ENCODE measurements at places on chromosomes 2 and 18. TPM values are rescaled to one million over a fixed set of nuclear protein-coding genes. Genes with fewer than 3 reads are reported as not detected.

- DNase-seq: no peak
Observed at GRCh38 chr2:41907771-41908207, 140.0 kb upstream of the PKDCC start.

- no peak for DNase-seq
Observed at GRCh38 chr2:163319006-163319405, 416.8 kb downstream of the FIGN start.

GRCh38 chr2:160736148-160737028 is 242.8 kb upstream of the RBMS1 start:
- no peak for DNase-seq

The MC4R gene
- not detected for polyA plus RNA-seq

- no peak for DNase-seq
Observed at GRCh38 chr2:231315896-231316295, 79.6 kb upstream of the B3GNT7 start.

GRCh38 chr2:157692768-157693167 is 64.1 kb upstream of the ACVR1C start:
- peak; percentile 83 for DNase-seq

- no peak for DNase-seq
Observed at GRCh38 chr2:70443726-70444125, 109.9 kb downstream of the TGFA start.

GRCh38 chr2:99101697-99102096 is 39.8 kb upstream of the C2orf15 start:
- DNase-seq: no peak

The MC5R gene
- polyA plus RNA-seq: not detected

- no peak for DNase-seq
Observed at GRCh38 chr18:45660746-45661145, 45.5 kb downstream of the SLC14A2 start.

- peak; percentile 75 for DNase-seq
Observed at GRCh38 chr2:106030287-106031268, 163.5 kb downstream of the UXS1 start.

GRCh38 chr2:60440079-60440766 is 113.2 kb downstream of the BCL11A start:
- DNase-seq: no peak

- DNase-seq: no peak
Observed at GRCh38 chr2:232871835-232872736, 2.0 kb downstream of the SNORC start.
